ENCODE measurements at places on chromosomes 13 and 19.

GRCh38 chr19:44841231-44841630 lies 4.9 kb upstream of the NECTIN2 start:
- no peak for DNase-seq

DNA sequence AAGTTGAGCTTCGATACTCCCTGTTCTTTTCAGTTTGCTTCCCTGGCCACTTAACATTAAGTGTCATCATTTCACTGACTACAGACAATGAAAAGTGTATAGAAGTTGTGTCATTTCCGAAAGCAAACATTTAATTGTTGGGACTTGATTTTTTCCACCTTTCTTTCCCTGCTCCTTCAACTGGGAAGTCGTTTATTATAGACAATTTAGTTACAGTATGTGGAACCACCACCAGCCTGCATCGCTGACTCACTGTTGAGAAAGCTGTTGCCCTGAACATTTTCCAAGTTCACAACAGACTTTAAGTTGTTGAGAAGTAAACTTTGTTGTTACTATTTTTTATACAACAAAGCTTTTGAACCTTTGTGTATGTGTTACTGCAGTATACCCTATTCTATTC lies 788.4 kb upstream of the PRR20A start:
- no peak for DNase-seq

DNA sequence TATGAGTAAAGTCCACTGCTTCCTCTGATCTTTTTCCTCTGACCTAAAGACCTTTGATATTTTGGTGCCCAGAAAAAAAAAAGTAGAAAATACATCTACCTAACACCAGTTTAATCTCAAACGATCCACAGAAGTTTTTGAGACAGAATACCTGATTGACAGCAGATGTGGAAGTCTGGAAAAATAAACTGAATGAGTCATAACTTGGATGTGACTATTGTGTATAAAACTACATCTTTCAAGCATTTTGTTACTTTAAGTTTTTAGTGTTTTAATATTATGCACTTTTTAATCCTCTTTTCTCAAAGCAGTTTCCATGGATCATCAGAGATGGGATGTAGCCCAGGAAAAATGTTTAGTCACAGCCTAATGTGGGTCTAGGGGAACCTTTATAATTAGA lies 216.1 kb downstream of the SLITRK1 start:
- no peak for DNase-seq

DNA sequence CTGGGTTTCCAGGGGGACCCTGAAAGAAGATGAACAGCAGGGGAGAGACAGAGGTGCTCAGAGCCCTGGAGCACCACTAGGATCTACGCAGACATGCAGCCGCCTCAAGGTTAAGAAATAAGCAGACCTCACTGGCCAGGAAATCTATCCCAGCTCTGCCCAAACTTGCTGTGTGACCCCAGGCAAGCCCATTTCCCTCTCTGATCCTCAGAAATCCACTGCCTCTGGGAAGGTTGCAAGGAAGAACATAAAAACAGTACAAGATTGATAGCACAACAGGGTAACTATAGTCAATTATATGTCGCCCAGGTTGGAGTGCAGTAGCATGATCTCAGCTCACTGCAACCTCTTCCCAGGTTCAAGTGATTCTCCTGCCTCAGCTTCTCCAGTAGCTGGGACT lies 20.8 kb downstream of the COL5A3 start:
- DNase-seq = no peak

DNA sequence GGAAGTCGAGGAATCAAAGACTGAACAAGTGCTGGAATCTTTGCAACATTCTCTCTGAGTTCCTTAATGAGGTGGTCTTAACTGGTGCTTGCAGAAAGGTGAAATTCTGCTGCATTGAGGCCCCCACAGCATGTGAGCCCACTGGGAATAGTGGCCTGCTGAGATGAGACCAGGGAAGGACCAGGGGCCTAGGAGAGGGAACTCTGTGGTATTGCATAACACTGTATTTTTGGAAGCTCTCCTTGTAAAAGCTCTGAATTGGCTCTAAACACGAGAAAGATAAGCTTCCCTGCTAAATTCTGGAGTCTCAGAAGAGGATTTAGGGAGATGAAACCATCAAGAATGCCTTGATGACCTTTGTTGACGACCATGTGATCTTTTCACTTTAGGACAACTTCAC lies 100.4 kb upstream of the TSC22D1 start:
- DNase-seq = no peak

GRCh38 chr19:49338023-49338677 lies 2.9 kb downstream of the CD37 start:
- no peak for DNase-seq
